ENCODE measurements at places on chromosomes 3 and 15. TPM values are rescaled to one million over a fixed set of nuclear protein-coding genes. Genes with fewer than 3 reads are reported as not detected.

- DNase-seq = no peak
Observed at GRCh38 chr15:69653846-69654245, 201.2 kb downstream of the RPLP1 start.

DNA sequence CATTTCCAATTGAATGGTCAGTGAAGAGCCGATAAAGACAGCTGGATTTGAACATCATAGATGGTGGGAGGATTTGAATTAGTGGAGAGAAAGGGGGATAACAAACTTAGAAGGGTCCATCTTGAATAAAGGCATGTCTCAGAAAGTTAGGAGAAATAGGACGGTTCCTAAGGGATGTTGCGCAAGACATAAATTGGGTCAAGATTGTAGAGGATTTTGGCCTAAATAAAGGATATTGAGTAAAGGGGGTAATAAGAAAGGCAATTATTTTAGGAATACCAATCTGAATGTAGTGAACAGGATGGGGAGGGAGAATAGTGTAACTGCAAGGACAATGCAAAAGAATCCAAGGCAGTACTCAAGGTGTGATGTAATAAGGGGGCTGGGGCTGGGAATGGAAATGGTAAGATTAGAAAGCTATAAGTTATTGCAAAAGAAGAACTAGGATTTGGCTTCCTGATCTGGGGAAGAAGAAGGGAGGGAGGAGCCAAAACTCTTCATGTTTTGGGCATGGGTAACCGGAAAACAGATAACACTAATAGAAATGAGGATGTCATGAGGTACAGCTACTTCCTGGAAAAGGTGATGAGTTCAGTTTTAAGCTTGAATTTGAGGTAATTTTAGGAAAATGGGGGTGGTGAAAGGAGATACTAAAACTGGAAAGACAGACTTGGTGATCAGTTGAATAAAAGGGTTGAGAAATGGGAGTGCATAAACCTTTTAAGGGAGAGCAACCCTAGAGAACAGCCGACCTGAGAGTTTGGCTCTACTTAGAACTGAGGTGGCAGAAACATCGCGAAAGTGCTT, 17.3 kb upstream of the TRPC1 start:
- DNase-seq = no peak

DNA sequence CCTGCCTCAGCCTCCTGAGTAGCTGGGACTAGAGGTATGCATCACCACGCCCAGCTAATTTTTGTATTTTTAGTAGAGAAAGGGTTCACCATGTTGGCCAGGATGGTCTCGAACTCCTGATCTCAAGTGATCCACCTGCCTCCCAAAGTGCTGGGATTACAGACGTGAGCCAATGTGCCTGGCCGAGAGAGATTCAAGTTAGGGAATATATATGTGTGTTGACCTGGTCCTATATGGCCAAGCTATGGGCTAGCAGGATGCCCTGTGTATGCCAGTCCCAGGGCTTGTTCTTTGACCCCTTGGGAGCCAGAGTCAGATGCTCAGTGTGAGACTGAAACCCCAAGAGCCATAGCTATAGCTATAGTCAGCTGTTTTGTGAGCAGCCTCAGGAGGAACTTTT, 1.9 kb downstream of the NDUFAF3 start:
- DNase-seq = no peak

DNA sequence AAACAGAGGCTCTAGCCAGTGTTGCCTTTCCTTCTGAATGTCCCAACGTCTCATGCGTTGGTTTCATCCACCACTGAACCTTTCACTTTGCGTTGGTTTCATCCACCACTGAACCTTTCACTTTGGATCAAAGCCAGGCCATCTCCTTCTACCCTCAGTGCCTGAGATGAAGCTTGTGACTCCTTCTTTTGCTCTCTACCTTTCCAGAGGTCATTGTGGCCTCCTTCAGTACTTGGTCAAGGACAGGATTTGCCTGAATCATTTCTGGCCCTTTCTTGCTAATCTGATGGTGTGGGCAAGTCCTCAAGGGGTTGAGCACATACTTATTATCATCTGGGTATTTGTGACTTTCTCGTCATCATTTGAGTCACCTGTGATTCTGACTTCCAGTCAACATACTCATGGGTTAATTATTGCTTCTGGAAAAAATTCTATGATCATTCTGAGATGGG, 50.0 kb downstream of the SELENOT start:
- DNase-seq = no peak

DNA sequence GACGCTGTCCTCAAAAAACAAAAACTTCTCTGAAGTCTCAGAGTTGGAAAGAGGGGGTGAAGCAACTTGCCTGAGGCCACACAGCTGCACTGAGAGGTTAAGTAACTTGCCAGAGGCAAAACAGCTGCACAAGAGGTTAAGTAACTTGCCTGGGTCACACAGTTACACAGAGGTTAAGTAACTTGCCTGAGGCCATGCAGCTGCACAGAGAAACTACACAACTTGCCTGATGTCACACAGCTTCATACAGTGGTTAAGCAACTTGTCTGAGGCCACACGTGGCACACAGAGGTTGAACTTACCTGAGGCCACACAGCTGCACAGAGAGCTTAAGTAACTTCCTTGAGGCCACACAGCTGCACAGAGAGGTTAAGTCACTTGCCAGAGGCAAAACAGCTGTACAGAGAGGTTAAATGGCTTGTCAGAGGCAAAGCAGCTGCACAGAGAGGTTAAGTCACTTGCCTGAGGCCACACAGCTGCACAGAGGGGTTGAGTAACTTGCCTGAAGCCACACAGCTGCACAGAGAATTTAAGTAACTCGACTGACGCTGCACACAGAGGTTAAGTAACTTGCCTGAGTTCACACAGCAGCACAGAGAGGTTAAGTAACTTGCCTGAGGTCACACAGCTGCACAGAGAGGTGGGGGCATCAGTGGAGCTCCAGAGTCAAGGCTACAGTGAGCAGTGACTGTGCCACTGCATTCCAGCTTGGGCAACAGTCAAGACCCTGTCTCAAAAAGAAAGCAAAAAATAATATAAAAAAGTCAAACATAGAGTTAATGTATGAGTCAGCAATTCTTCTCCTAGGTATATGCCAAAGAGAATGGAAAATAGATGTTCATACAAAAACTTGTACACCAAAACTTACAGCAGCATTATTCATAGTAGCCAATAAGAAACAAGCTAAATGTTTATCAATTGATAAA, 12.0 kb upstream of the ACAD9 start:
- no peak for DNase-seq

- no peak for DNase-seq
Observed at GRCh38 chr15:68424754-68425390, 7.1 kb downstream of the ITGA11 start.

DNA sequence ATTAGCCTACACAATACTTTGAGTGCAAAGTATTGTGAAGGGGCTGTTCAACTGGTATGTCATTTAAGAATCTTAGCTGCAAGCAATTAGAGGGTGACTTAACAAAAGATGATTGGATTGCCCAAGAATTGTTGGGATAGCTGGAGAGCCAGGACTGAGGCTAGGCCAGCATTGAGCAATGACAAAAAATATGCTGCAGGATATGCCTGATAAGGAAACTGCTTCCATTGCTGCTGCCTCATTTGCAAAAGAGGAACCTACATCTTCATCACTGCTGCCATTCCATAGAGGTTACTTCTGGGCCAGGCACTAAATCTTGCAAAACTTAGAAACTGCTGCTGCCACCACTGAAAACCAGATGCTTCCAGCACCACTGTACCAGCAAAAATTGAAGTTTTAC, 108.0 kb upstream of the TBC1D5 start:
- no peak for DNase-seq

DNA sequence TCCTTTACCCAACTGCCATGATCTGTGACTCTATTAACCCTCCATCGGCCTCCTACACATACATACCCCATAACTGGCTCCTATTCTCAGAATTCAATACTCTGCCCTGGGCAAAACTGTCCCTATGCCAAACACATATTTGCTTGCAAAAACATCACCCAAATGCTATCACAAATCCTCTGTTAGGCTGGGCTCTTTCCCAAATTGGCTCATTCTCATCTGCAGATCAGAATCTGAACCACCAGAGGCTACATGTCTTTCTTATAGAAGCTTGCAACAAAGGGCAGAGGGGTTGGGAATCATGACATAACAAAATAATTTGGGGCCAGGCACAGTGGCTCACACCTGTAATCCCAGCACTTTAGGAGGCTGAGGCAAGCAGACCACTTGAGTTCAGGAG, 45.4 kb upstream of the GOLM2 start:
- no peak for DNase-seq

GRCh38 chr3:28912120-28912885, 368.6 kb upstream of the RBMS3 start:
- DNase-seq = no peak

The CHRNB4 gene
- total RNA-seq = 0.47 TPM

The CYB561D2 gene
- total RNA-seq = 20.4 TPM
